Activated T-cell treated with anti-CD3 and anti-CD28 coated beads for 24 hours (primary cell): ENCODE measurements at places on chromosomes 16 and 17.

- DNase-seq: no peak
These were observed 88.0 kb downstream of the NLK start for GRCh38 chr17:28130472-28130871.

- no peak for DNase-seq
These were observed 10.9 kb downstream of the HAPSTR1 start for GRCh38 chr16:9102379-9102778.

DNA sequence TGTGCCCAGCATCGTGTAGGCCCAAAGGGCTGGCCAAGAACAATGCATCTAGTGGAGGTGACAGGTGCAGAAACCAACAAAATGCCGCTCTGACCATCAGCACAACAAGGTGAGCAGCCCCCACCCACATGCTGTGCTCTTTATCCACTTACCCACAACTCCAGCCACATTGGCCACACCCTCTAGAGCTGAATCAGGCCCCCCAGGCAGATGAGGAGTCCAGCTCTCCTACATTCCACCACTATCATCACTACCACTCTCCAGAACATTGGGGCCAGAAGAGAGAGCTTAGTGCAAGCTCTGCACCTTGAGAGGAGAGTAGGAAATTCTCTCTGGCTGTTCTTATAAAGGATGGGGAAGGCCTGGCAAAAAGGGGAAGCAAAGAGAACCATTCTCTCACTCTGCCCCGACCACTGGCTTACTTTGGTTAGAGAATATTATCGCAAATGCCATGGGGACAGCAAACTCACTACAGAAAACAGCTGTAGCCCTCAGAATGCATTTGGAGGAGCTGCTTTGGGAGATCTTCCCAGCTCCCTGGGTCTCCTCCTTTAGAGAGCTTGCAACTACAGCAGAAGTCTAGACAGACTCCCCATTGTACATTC lies 75.0 kb downstream of the TMEM132E start:
- no peak for DNase-seq

- DNase-seq: no peak
These were observed 431 bp upstream of the PPM1E start for GRCh38 chr17:58755269-58755576.

- no peak for DNase-seq
These were observed 34.0 kb downstream of the TMEM132E start for GRCh38 chr17:34613064-34614019.

DNA sequence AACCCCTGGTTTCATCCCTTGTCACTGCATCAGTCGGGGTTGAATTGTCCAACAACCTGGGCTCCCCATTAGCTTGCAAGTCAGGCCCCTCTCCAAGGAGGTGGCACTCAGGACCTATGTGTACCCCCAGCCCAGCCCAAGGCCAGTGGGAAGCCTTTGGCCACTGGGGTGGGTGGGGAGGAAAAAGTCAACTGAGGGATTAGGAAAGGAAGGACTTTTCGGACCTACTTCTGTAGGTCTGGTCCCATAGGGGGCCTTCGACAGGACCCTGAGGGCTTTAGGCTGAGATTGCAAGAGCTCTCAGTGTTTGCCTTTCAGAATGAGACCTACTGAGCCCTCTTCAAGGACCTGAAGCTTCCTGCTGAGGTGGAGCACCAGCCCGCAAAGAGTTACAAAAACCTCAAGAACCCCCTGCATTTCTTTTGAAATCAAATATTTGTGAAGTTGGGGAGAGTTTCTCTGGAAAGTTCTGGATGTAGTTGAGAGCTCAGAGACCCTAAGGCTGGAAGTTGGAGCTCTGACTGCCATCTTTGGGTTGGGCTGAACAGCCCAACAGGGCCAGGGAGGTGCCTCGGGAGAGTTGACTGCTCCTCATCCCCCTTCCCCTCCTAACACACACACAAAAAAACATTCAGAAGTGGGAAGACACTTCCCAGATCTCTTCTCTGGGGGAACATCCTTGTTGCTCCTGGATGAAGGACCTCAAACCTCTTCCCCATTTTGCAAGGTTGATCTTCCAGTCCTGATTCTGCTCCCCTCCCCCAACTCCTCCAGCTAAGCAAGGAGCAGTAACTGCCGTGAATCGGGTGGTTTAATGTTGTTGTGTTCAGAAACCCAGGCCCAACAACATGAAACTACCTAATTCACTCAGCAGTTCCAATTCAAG lies 5.8 kb upstream of the HOXB9 start:
- no peak for DNase-seq

DNA sequence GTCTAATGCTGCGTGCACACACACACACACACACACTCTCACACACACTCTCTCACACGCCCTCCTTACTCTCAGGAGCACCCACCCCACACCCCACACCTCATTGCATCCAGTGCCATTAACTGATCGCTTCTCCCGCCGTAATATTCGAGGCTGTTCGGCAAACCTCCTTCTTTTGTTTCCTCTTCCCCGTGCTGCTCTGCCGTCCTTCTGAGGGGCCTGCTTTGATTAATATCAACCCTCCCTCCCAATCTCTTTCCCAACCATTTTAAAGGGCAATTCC lies 156.2 kb upstream of the TNRC6C start:
- DNase-seq: no peak

- no peak for DNase-seq
These were observed 95.6 kb downstream of the SMG6 start for GRCh38 chr17:2207815-2208515.

GRCh38 chr16:31213877-31214707 lies at the start of gene TRIM72:
Gene TRIM72 (plus strand): TSS chr16:31214119. CDS start chr16:31214739, 620 bp downstream.
- DNase-seq: no peak

DNA sequence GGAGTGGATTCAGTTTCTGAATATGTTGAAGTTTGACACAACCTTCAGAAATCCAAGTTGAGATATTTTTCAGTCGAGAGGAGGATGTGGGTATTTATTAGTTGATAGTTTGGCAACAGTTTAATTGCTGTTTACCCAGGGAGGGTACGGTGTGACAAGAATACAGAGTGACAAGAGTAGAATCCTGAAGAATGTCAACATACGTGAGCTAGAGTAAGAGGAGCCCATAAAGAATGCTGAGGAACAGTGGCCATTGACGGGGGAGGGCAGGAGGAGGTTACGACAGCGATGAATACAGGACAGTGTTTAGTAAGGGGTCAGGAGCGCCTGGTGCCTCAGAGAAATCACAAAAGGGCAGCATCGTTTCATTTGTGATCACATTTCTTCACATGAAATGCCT lies 76.5 kb downstream of the AATF start:
- DNase-seq: no peak

DNA sequence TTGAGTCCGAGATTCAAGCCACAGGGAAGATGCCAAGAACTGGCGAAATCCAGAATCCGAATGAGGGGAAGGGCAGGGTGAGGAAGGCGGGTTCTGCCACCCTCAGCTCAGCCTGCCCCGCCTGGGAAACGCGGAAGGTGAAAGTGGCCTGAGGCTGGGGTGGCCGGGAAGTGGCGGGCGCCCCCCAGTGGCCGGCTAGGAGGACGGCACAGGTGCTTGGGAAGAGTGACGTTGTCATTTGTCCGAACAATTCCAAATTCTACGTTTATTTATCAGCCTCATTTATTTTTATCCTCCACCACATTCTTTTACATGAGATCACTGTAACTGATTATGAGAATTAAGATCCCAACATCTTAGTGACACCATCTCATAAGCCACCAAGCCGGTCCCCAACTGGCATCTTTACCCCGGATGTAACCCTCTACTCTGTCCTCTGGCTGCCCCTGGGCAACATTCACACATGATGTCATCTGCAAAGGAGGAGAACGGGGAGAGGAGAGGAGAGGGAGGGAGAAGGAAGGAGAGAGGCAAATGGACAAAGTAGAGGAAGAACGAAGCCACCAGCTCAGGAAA lies 21.3 kb downstream of the SRCIN1 start:
- DNase-seq: peak; percentile 45

GRCh38 chr16:81350306-81350615 lies 35.5 kb downstream of the GAN start:
- DNase-seq: no peak

DNA sequence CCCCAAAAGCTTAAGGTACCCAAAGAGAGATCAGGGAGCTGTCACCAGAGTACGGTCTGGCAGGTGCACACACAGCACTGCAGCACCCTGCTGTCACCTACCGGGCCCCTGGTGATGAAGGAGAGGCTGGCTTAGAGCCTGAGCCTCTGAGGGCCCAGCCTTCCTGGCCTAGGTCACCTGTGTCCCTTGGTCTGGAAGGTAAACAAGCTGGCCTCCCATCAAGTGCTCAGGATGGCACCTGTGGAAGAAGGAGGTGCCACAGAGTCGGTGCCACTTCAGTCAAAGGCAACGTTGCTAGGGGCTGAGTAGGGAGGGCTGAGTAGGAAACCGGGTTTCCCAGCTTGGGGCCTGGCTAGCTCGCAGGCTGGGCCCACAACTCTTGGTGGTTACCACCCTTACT lies 70.7 kb downstream of the COG7 start:
- DNase-seq: no peak

DNA sequence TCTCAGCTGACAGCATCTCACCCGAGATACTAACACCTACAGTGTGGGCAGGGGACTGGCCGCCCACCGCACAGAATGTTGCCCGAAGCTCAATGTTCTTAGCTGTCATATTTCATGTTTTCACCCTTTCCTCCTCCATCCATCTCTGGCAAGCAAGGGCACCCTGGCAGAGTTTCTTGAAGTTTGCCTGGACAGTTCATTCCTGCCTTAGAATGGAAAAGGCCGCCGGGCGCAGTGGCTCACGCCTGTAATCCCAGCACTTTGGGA lies 37.6 kb upstream of the TEX2 start:
- DNase-seq: no peak

GRCh38 chr17:21176773-21177395 lies 37.1 kb downstream of the TMEM11 start:
- no peak for DNase-seq

DNA sequence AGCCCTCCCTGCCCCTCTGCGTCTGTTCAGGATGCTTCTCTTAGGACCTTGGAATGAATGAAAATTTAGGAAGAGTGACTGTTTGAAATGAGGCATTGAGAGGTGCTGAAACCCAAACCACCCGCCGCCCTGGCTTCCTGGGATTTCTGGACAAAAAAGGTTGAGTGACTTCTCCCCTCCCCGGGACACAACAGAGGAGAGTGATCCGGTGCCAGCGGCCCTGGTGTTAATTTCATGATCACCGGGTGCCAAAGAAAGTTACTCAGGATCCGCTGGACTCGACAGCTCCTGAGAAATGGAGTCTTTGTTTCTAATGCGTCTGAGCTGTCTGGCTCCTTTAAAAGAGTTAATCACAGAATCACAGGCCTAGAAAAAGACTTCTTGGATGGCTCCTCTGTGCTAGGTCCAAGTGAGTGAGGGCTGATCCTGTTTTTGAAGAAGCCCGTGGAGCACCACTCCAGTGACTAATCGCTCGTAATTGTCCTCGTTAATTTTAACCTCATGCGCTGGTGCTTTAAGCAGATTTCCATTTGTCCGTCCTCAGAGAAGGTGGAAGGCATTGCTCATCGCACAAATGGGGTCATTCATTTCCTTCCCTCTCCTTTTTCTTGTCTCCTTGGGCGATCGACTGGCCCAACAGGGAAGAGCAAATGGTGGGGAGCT lies 144.4 kb upstream of the ZFHX3 start:
- no peak for DNase-seq

- no peak for DNase-seq
These were observed 2.6 kb downstream of the SRCIN1 start for GRCh38 chr17:38602956-38603785.

GRCh38 chr16:6777624-6778023 lies 555.0 kb upstream of the RBFOX1 start:
- no peak for DNase-seq

DNA sequence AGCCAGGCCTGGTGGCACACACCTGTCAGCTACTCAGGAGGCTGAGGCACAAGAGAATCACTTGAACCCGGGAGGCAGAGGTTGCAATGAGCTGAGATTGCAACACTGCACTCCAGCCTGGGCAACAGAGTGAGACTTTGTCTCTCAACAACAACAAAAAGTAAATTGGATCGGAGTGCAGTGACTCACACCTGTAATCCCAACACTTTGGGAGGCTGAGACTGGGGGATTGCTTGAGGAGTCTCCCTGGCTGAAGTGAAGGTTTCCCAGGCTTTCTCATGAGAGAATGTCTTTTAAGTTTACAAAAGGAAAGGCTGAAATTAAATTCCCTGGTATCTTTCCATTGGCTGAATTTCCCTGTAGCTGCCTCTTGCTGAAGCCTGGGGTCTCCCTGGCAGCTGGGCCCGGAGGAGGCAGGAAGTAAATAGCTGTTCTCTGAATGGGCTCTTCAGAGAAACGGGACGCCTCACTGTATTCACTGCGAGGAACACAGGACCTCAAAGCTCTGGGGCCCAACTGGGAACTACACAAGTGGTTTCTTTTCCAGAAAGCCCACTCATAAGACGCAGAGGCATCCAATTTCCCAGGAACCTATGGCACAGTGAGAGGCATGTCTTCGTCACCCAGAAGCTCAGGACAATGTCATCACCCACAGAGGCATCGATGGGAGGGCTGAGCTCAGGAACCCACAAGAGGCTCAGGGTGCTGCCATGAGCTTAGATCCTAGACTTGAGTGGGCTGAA lies 77.4 kb upstream of the SMURF2 start:
- DNase-seq: no peak

DNA sequence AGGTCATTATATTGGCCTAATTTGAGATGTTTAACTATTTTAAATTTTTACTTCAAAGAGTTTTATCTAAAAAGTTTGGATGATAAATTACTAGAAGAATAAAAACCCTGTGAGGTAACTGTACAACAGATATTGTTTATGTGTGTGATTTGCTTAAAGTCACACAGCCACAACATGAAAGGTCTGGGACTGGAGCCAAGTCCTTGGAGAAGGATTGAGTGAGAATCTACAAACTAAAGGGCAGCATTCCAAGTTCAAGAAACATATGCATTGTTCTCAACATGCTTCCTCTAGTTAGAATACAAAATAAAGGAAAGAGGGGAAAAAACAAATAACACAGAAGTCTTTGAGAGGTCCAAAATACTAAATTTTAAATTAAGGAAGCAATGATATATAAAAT lies 131.5 kb upstream of the MON1B start:
- no peak for DNase-seq

- no peak for DNase-seq
These were observed 27.0 kb upstream of the RGS9 start for GRCh38 chr17:65109990-65110680.

GRCh38 chr17:45910667-45911066 lies 16.3 kb downstream of the MAPT start:
- no peak for DNase-seq

DNA sequence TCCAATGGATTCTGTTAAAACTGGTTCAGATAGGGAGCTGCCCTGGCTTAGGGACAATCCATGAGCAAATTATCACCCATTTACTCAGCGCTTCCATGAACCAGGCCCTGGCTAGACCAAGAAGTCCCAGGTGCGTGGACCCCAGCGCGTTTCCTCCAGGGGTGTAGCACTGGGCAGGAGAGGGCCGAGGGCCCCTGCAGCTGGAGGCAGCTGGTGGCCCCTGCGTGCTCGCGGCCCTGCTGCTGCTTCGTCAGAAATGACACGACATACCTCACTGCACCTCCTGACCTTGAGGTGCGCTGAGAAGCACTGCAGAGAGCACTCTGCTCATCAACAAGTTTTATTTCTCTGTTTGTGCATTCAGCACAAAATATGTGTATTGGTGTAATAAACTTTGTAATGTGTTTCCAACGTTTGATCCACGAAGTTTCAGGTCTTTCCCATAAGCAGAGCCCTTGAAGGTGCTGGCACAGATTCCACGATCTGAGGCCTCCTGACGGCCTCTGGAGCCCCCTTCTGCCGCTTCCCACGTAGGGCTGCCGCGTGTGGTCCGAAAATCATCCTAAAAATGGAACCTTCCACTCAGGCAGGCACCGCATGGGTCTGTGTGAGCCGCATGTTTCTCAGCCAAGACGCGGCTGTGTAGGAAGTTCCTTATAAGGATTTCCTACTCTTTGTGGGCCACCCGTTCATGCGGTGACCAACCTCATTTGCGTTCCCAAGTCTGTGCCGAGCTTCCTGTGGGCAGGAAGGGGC lies 50.8 kb upstream of the ZCCHC14 start:
- DNase-seq: no peak
